ENCODE measurements at places on chromosomes 16 and 17. TPM values are rescaled to one million over a fixed set of nuclear protein-coding genes. Genes with fewer than 3 reads are reported as not detected.

DNA sequence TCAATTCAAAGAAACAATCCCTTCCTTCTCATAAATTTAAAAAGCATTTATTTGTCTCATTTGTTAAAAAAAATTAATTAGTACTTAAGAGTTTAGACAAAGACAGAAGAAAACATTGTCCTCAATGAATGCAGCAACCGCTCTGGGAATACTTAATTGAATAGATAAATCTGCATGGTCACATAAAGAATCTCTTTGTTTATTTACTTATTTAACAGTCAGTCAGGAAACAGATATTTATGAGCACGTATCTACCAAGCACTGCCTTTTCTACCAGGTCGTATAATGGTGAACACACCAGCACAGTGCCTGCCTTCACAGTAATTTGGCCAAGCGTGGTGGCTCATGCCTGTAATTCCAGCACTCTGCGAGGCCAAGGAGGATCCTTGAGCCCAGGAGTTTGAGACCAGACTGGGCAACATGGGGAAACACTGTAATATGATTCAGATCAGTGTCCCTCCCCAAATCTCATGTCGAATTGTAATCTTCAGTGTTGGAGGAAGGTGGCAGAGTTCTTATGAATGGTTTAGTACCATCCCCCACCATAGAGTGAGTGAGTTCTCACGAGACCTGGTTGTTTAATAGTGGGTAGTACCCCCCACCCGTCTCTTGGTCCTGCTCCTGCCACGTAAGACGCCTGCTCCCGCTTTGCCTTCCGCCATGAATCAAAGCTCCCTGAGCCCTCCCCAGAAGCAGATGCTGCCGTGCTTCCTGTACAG, 8.1 kb downstream of the WIPI1 start:
- no peak for DNase-seq

GRCh38 chr17:69154267-69154666, 12.6 kb upstream of the ABCA6 start:
- DNase-seq = no peak

The RILP gene
- total RNA-seq = 8.1 TPM

The COX6A2 gene
- total RNA-seq = 16.3 TPM

DNA sequence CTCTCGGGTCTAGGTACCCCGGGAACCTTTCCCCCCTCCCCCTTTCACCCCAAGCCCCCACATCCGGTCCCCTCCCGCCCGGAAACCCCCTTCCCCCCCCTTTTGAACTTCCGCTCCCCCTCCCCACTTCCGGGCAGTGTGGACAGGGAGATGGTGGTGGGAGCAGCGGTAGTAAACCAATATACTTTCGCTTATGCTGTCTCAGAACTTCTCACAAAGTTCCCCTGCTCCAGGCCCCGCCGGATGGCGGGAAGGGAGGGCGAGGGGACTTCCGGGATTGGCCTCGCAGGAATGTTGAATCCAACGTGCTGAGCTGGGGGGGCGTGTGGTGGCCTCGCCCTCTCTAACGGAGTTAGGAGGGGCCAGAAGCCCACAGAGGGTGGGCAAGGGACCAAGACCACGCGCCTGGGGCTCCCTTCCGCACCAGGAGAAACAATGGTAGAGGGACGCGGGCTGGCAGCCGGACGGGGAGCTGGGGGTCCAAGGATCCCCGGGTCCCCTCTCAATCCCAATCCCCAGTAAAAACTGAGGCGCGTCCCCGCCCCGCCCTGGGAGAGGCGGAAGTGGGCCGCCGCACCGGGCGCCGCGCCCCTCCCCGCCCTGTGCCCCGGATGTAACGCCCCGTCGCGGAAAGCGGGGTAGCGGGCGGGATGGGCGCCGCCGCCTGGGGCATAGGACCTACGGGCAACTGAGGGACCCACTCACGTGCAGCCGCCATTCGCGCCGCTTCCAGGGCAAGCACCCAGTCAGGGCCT, 742 bp downstream of the PFN1 start:
- DNase-seq = peak; percentile 40

Measured in skin of body (tissue), 3 donors.